NCI-H187 (cell line): ENCODE measurements at places on chromosomes 4 and X.

DNA sequence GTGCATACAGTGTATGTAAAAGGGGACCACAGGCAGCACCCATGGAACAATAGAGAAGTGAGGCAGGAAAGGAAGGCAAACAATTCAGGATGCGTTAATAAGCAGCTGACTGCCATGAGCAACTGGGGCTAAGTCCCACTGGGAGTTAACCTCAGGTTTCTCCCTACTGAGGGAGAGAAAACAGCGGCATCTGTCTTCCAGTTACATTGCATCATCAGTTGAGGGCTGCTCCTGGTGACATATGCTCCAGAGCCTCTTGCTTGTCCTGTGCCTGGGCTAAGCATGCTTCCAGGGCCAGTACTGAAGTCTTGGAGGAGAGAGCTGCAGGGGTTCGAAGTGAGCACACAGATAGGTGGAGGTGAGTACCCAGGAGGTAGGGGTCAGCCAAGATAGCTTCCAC, 24.3 kb downstream of the RAI2 start:
- DNase-seq, result no peak

GRCh38 chr4:177099211-177099610, 210.5 kb upstream of the NEIL3 start:
- DNase-seq, result no peak

DNA sequence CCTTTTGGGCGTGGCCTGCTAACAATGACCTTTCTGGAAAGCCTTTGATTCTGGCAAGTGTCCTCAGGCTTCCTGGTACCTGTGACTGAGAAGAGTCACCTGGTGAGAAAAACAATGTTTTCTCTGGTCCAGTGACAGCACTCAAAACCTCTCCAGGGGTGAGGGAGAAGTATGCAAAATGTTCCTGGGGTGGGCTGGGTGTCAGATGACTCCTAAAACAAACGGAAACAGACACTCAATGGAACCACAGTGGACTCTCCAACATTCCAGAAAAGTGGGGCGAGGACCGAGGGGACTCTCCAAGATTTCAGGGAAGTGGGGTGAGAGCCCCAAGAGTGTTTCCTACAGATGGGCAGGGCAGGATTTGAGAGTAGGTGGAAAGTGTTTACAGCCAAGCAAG, 69.5 kb downstream of the ANAPC4 start:
- peak; percentile 65 for DNase-seq

GRCh38 chr4:92387459-92388069, 83.8 kb downstream of the GRID2 start:
- DNase-seq, result peak; percentile 1

DNA sequence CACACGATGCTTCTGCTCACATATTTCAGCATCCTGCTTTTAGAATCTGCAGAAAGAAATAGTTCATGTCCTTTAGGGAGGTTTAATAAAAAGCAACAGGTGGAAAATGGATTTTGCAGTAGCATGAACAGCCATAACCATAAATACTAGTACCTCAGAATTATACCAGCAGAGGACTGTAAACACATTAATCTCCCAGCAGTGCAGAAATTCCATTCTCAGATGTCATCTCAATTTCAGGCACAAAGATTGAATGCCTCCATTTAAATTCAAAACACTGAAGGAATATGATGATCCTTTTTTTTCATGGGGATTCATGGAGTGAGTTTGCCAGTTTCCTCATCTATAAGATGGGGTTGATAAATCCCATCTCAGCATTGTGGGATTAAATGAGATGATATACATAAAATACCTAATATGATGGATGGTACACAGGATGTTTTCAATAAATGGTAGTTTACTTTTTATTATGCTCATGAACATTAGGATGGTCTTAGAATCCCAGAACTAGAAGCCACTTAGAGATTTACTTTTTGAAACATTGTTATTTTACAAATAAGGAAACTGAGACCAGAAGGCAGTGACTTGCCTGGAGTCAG, 566 bp upstream of the LIMCH1 start:
- no peak for DNase-seq

DNA sequence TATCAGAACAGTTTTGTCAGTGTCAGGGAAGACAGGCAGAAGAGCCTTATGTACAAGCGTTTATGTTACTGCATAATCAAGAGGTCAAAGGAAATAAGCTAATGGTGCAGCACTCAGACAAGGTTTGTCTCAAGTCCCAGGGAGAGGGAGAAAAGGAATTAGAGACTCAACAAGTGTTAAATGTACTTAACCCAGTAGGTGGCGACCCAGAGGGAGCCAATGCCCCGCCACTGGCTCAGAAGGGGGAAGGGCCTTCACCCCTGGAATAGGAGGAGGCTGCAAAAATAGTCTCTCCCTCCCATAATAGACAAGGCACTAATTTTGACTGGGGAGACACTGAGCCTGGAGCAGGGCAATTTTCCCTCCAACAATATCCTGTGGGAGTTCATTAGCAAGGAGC, 14.1 kb upstream of the PAPSS1 start:
- no peak for DNase-seq

DNA sequence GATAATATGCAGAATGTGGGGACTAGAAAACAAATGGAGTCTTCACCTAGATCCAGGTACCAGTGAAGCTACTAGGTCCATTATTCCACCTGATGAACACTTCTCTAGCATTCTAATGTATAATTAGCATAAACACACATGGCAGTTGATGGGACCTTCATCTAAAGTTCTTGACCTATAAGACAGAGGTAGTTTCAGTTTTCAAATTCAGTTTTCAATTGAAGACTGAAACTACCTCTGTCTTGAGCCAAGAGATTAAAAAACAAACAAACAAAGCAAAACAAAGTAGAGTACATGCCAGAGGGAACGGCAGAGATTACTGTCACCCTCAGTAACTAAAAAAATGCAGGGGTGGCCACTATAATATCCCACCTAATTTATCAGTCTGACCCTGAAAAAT, 199.9 kb upstream of the NEIL3 start:
- DNase-seq, result no peak

- DNase-seq, result no peak
Observed at GRCh38 chr4:145061318-145061920, 36.6 kb downstream of the ANAPC10 start.

DNA sequence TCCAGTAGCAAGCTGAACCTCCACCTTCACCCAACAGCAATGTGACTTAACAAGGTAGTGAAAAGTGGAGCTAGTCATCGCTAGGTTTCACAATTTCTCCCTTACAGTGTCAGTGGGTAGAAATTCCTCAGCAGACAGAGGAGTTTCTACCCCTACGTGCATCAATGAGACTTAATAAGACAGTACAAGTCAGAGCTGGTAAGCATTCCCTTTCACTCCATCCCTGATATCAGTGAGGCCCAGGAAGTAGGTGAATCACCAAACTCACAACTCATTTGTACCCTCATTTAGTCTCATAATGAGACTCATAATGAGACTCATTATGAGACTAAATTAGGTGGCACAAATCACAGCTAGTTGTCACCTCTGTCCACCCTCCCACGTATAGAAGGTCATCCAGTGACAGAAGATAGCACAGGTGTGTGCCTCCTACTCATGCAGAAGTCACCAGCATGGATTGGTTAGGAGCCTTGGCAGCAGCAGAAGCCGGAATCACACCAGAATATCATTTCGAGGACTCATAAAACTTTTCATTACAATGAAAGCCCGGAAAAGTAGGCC, 50.8 kb upstream of the NUDT10 start:
- DNase-seq, result no peak

DNA sequence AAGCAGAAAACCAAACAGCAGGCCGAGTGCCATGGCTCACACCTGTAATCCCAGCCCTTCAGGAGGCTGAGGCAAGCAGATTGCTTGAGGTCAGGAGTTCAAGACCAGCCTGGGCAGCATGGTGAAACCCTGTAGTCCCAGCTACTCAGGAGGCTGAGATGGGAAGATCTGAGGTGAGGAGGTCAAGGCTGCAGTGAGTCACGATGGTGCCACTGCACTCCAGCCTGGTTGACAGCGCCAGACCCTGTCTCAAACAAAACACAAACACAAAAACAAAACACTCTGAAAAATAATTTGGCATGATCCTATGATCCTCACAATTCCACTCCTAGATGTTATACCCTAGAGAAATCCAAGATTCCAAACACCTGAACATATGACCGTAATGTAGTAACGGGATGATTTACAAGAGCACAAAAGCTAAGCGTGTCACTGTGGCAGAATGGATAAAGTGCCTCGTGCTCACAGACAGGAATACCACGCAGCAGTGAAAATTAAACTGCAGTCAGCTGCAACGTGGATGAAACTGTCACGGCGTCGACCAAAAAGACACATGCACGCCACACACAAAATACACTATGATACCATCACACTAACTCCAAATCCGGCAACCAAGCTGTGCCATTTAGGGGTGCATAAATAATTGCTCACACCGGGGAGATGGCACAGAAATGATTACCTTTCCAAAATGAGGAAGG, 1.7 kb downstream of the NELFA start:
- DNase-seq, result no peak

- DNase-seq, result no peak
Observed at GRCh38 chr4:71683309-71683708, 100.6 kb downstream of the GC start.

DNA sequence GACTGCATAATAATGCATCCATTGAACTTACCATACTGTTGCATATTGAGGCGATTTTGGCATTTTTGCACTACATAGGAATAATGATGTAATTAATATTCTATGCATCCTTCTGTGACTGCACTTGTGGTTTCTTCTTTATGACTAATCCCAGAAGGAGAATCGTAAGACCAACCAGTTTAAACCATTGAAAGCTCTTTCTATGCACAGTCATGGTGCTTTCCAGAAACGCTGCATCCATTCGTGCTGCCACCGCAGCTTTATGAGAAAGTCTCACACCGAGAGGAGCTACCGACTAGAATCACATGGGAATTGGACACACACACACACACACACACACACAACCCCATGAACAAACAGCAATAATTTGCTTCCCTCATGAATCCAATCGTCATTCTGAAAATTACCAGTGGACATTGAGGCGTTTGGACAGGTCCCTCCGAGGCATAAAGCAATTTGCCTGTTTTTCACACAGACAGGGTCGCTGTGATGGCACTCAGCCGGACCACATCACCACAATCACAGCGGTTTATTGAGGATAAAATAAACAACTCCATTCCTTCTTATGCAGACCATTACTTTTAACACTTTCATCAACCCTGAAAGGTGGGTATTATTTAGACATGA, 64.2 kb downstream of the PACRGL start:
- no peak for DNase-seq

DNA sequence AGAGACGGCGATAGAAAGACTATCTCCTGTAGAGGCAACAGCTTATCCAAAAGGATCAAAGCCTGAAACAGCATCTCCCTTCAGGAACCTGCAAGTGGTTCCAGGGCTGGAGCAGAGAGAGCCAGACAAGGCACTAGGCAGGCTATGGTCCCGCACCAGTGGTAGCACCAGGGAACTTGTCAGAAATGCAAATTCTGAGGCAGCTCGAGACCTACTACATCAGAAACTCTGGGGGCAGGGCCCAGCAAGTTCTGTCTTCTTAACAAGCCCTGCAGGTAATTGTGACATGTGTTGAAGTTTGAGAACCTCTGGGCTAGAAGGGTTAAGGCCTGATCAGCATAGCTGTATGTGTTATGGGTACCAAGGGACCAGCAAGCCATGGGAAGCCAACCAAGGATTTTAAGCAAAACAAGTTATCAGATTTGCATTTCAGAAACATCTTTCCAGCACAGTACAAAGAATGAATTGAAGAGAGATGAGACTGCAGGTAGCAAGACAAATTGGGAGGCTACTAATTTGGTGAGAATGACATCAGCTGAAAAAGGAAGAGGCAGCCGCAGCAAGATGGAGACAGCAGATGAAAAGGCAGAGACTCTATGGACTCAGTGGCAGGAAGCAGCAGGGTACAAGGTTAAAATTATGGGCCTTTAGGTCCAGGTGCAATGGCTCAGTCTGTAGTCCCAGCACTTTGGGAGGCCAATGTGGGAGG, 139.7 kb downstream of the TSPAN5 start:
- DNase-seq, result no peak

DNA sequence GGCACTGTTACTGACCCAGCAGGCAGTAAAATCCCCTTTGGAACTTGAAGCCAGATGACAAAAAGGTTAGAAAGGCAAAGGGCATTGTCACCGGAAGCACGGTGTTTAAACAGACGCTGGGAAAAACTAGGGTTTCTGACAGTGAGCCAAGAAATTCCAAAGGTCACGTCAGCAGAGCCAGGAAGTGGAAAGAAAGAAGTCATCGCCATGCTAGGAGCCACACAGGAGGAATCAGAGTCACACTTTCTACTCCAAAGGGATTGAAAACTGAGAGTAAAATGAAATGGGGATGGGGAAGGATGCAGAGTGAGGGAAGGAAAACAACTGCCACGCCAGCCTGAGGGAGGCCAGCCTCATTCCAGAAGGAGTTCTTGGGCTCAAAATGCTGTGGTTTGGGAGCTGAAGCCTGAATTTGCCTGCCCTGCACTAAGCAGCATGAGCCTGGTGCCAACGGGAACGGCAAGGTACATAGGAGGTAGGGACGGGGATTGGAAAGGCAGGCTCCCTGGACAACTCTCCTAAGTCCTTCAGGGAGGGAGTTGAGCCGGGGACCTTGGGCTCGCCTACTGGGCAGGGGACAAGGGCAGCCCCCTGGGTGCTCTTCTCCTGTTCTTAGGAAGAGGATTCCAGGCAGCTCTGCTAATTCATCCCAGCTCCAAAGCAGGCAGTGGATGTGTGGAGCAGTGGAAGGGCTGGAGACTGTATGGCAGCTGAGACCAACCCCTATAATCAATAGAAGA, 66.8 kb downstream of the SOWAHB start:
- DNase-seq, result no peak

DNA sequence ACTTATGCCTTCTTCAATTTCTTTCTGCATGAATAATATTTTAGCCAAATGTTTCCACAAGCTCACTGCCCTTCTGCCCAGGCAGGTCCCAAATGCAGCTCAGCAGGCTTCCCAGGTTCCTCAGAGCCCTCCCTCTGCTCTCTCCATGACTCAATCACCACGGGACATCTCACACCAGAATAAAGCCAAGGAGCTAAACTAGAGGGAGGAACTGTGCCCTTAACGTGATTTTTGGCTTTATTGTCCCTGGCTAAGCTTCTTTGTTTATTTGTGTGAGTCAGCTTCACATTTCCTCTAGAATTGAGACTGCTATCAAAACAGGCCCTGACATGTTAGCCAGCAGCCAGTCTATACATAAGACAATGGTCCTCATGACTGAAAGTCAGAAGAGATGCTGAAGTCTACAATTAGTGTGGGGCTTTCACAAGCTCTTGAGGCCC, 186.4 kb upstream of the GALNT7 start:
- DNase-seq, result no peak

- no peak for DNase-seq
Observed at GRCh38 chrX:78527263-78527662, 131.9 kb downstream of the RTL3 start.

GRCh38 chr4:123587983-123588494, 191.4 kb downstream of the SPRY1 start:
- DNase-seq, result no peak

- no peak for DNase-seq
Observed at GRCh38 chr4:9994246-9994847, 26.9 kb downstream of the SLC2A9 start.

DNA sequence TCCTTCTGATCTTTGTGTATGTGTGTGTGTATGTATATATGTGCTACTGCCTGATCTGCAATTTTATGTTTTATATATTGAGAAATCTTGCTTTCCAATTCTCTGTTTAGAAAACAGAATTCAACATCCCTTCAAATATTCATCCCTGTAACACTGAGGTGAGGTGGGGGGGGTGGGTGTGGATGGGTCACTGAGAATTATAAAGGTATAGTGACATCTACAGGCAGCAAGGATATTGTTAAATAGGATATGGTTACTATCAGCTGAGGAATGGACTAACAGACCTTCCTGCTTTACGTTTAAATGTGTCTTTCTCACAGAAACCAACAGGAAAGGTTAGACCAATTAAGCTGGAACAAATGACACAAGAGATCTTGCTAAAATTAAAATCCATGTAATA, 19.0 kb upstream of the MAGEB2 start:
- DNase-seq, result no peak

- no peak for DNase-seq
Observed at GRCh38 chr4:39976945-39977488, 694 bp downstream of the PDS5A start.
